ENCODE measurements at places on chromosomes 5 and 9.

DNA sequence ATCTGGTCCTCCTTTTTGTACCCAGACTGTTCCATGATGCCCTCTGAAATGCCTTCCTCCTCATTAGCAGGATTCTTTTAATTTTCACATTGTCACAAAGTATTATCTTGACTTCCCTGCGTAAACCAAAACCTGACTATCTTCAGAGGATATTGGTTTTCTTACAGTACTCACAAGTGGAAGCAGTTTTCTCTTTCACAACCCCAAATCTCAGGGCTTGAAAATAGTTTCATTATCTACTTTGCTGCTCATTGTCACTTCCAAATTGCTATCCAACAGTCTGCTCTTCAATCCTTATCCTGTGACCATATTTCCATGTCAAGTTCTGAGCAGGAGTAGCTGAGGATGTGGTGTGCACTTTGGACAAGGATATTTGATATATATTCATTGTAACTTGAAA lies 324.1 kb downstream of the FAM170A start:
- no peak for DNase-seq

GRCh38 chr9:124298646-124299235 lies 41.0 kb downstream of the NEK6 start:
- DNase-seq: no peak

- DNase-seq: peak; percentile 71
These were observed 84.0 kb downstream of the ZFAND5 start for GRCh38 chr9:72280913-72281500.

GRCh38 chr9:17222932-17223331 lies 88.1 kb downstream of the CNTLN start:
- no peak for DNase-seq

- DNase-seq: no peak
These were observed 523 bp downstream of the EPB41L4B start for GRCh38 chr9:109320331-109320741.

GRCh38 chr5:61081741-61082140 lies 80.5 kb downstream of the SMIM15 start:
- no peak for DNase-seq

DNA sequence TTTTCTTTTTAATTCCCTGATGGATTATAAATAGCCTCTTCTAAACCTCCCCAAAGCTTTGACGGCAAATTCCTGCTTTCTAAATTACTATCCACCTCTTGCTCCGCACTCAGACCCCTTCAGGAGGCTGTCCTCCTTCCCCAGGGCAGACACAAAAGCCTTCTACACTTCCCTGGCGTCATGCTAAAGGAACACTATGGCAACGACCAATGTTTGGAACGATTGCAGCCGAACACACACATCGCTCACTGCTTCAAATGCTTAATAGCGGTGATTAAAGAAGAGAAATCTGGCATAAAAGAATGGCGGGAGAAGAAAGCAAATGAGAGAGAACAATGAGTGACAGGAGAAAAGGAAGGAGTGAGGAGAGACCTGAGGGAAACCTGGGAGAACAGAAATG lies 297.3 kb downstream of the MLLT3 start:
- no peak for DNase-seq

DNA sequence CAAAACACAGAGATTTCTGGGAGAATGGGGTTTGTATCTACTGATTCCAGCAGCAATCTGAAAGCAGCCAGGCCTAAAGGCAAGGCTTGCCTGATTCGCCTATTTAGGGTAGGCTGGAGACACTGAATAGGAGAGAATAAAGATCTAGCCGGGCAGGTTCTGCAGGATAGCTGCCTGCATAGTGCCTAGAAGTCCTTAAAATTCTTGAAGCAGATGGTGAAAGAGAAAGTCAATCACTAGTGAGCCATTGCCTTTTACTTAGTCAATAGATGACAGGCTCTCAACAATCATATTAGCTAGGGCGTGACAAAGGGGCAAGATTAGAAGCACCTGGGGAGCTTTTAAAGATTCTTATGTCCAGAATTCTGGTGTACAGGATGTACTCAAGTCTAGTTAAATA lies 522.7 kb downstream of the HTR1A start:
- DNase-seq: no peak

DNA sequence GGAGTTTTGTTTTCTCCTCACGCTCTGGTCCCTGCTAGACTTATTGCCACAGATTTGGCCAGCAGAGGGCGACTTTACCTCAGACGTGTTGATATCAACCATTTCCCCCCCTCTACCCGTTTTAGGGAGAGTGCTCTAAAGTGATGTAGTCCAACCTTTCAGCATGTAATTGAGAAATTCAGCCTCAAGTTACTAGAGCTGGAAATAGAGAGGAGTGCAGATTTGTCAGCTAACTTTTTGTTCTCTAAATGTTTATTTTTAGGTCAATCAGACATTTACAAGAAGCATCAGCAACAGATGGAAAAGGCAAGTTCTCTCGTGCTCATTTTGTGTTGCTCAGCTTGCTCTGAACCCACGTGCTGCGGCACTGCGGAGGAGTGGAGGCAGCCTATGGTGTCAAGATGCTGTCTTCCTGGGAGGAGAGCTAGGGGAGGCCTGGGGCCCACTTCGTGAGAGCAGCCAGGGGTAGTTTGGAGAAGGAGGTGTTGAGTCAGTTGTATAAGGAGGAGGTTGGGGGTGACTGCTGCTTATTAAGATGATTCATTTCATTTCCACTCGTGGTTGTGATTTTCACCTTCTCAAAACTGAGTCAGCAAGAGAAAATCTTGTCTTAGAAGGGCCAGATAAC lies 53.6 kb downstream of the GPR107 start:
- DNase-seq: peak; percentile 79

GRCh38 chr9:122810306-122810946 lies 10.5 kb downstream of the OR1K1 start:
- peak; percentile 78 for DNase-seq

- DNase-seq: no peak
These were observed 11.3 kb upstream of the SVEP1 start for GRCh38 chr9:110590816-110591215.

DNA sequence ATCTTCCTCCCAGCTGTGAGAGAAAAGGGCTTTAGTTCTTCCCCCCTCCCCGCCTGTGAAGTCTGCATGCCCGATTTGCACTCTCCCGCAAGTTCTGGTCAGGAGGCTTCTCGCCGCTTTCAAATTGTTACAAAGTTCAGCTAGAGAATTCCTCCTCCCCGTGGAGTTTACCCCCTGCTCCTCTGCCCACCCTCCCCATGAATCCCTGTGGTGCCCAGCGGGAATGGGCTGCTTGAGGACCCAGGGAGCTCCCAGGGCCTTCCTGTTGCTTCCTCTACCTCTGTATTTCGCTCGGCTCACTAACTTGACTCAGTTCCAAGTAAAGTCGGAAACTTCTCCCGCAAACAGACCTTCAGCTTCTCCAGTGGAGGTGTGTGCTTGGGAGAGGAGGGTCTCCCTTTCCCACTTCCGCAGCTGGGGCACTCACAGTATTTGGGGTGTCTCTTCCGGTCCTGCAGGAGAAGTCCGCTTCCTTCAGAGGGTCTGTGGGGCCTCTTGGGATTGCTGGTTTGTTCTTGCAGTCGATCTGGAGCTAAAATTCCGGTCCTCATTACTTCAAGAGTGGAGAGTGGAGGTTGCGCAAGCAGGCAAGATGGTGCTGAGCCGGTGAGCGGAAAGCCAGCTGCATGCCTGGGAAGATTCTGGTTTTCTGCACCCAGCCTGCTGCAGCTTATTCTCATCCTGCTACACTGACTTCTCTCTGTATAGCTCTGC lies 97.8 kb downstream of the ADAMTS12 start:
- DNase-seq: no peak

- DNase-seq: no peak
These were observed 187.3 kb upstream of the PIK3R1 start for GRCh38 chr5:68028131-68028727.

- peak; percentile 71 for DNase-seq
These were observed 9.9 kb upstream of the CXXC5 start for GRCh38 chr5:139638090-139638735.

- no peak for DNase-seq
These were observed 75.8 kb downstream of the CDH6 start for GRCh38 chr5:31269259-31269658.

DNA sequence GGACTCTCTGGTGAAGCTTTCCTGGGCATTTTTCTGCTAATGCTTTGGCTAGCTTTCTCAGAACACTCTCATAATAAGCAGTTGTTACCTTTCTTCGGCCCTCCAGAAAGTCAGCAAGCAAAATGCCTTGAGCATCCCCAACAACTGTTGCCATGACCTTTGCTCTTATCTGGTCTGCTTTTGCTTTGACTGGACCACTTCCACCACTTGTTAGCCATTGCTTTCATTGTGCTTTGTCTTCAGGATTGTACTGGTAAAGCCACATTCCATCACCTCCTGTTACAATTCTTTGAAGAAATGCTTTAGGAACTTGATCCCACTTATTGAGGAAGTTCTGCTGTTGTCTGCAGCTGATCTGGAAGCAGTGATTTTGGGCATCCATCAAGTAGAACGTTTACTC lies 35.7 kb downstream of the RAD50 start:
- DNase-seq: no peak

GRCh38 chr5:95835682-95836385 lies 13.3 kb upstream of the GLRX start:
- no peak for DNase-seq

- peak; percentile 29 for DNase-seq
These were observed 208.5 kb downstream of the FSTL4 start for GRCh38 chr5:133403741-133404364.

- DNase-seq: no peak
These were observed 6.8 kb upstream of the NTNG2 start for GRCh38 chr9:132154863-132155567.

DNA sequence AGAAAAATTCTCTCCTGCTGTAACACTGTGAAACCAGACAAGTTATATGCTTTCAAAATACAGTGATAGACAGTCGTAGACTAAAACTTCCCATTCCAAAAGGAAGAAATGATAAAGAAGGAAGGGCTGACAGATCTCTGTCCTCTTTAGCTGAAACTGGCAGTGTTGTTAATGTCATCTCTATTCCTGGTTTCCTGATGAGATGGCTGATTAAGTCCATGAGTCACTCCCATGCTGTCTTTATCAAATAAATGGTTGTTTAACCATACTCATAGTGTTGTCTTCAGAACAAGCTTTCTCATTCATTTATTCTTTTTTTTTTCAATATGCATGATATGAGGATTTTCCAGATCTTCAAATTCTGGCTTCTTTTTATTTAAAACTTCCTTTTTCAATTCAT lies 952.2 kb upstream of the WWC1 start:
- DNase-seq: no peak

DNA sequence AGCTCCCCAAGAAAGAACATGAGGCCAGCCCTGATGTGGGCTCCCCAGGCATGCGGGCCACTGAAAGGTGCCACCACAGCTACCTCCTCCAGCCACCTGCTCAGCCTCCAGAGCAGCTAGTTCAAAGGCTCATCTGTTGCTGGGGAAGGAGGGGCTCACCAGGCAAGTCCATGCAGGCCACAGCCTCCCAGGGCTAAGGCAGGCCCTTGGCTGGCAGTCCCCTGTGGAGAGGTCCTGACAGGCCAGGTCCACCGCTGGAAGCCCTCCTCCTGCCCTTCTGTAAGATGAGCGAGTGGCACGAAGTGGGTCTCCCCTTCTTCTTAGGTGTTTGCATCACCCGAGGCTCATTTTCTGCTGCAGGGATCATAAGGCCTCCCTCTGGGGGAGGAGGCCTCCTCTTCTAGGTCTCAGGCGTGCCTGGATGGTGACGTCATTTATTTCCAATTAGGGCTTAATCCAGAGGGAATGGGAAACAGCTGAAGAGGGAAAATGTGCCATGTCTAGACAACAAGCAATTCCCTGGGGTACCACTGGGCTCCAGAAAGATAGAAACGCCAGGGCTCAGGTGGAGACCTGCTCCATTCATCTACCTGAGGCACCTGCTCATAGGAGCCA lies 91.6 kb downstream of the CFAP90 start:
- DNase-seq: no peak

DNA sequence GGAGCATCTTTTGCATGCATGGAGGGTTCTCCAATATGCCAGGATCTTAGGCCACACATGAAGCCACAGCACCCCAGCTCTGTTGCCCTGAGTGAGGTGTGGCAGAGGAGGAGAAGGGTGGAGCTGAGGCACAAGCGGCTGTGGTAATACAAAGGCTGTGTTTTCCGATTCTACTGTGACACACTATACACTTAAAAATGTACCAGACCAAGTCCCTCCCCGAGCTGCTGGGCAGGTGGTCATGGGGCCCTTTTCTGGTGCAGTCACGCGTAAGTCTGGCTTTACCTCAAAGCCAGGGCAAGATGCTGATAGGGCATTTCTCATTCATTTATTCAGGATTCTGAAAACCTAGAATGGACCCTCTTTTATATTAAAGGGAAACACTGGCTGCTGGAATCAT lies 3.7 kb downstream of the ADGRV1 start:
- no peak for DNase-seq

GRCh38 chr9:89993678-89994630 lies 389.1 kb downstream of the GADD45G start:
- DNase-seq: no peak

DNA sequence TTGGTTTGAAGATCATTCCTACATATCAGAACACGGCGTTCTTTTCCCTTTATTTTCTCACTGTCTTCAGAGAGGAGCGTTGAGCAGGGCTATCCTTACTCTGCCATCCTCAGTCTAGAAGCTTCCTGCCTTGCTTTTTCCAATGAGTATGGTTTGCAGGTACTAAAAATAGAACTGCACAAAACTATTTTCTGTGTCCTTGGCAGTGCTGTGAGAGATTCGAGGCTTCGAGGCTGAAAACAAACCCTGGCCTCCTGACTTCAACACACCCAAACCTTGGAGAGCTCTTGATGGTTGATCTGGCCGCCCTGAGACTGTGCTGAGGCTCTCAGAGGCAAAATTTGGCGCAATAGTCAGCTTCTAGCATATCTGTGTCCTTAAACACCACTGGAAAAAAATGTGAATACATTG lies 78.9 kb downstream of the GOLPH3 start:
- DNase-seq: no peak

DNA sequence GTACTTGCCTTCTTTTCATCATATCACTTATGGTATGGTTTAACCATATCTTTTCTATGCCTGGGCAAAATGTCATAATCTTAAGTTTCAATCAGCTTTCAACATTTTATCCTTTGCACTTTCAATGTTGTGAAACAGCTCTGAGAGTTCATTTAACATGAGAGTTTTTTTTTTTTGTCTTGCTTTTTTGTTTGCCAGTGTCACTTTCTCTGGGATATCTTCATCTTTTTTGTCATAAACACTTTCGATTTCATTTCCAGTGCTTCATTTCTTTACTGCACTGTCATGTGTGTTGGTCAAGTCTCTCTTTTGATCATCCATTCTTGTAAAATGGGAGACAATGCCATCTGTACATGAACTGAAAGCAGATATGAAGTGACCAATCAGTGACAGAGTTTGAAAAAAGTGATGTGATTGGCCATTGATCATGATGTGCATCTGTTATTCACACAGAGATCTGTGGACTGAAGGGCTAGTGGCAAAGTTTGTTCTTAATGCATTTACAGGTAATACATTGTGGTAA lies 7.5 kb upstream of the POU5F2 start:
- DNase-seq: no peak

DNA sequence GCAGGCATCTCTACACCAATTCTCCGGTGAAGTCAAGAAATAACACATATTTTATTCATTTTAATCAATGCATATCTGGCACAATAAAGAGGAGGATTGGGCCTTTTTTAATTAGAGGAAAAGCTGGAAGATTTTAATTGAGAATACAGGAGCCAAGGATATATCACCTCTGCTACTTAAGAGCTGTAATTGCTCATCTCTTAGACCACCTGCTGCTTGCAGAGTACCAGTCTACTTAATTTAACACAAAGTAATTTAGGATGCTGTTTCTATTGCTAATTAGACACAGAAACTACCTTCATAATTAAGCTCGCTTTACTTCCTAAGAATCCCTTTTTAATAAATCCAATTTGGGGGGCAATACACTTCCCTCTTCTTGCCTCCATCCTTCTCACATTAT lies 326.9 kb downstream of the TENT4A start:
- no peak for DNase-seq

Measured in ecto neural progenitor cell (in vitro differentiated cells).